ENCODE measurements at places on chromosomes 11 and 22. TPM values are rescaled to one million over a fixed set of nuclear protein-coding genes. Genes with fewer than 3 reads are reported as not detected.

DNA sequence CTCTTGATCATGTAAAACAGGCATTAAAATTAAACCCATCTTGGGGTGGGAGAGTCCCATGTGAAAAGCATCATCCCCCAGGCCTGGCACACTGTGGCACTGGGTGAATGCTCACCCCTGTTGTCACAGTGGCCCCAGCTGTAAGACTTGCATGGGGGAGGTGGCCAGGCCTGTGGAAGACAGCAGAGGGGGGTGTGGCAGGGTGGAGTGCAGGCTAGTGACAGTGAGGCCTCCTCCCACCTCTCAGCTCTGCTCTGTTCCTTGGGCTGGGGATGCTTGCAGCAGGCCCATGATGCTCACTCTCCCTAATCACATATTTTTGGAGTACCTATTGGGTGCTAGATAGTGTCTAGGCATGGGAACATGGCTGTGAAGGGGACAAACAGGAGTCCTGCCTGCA, 10.1 kb upstream of the OSBPL5 start:
- no peak for DNase-seq

DNA sequence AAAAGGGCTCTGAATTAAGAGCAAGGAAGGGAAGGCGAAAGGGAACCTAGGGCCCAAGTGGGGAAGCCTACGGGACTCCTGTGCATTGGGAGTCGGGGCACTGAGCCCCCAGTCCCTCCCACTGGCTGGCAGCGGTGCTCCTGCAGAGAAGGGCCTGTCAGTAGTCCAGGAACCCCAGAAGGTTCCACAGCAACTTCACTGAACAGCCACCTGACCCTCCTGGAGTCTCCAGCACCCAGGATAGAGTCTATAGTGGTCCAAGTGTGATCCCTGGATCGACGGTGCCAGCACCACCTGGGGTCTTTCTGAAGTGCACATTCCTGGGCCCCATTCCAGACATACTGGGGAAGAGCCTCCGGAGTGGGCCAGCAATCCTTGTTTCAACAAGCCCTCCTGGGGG, 100.0 kb upstream of the B3GAT1 start:
- no peak for DNase-seq

GRCh38 chr11:67600324-67601029, 6.3 kb upstream of the NDUFV1 start:
- DNase-seq, result no peak

GPR83 gene
- total RNA-seq, result not detected

C11orf16 gene
- not detected for total RNA-seq

JHY gene
- 0.20 TPM for total RNA-seq

Measured in lung microvascular endothelial cell (primary cell).